Stimulated activated CD4-positive, alpha-beta T cell treated with anti-CD3 and anti-CD28 coated beads, TNF-alpha, amount 100 ng/mL, for 4 hours (primary cell): ENCODE measurements at places on chromosomes 3 and 15.

DNA sequence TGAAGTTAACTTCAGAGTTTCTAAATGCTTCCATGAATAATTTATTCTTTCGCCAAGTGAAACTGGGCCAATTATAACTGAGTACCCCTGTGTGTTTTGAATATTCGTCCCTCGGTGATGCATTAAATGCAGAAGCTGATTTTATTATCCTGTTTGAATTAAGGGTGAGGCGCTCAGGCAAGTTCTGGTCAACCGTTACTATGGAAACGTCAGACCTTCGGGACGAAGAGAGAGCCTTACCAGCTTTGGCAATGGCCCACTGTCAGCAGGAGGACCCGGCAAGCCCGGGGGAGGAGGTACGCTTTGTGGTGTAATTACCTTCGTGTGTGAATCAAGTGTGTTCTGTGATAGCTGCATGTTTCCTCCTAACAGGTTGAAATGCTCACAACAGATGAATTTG, 239.8 kb downstream of the ITPR1 start:
- DNase-seq: no peak

DNA sequence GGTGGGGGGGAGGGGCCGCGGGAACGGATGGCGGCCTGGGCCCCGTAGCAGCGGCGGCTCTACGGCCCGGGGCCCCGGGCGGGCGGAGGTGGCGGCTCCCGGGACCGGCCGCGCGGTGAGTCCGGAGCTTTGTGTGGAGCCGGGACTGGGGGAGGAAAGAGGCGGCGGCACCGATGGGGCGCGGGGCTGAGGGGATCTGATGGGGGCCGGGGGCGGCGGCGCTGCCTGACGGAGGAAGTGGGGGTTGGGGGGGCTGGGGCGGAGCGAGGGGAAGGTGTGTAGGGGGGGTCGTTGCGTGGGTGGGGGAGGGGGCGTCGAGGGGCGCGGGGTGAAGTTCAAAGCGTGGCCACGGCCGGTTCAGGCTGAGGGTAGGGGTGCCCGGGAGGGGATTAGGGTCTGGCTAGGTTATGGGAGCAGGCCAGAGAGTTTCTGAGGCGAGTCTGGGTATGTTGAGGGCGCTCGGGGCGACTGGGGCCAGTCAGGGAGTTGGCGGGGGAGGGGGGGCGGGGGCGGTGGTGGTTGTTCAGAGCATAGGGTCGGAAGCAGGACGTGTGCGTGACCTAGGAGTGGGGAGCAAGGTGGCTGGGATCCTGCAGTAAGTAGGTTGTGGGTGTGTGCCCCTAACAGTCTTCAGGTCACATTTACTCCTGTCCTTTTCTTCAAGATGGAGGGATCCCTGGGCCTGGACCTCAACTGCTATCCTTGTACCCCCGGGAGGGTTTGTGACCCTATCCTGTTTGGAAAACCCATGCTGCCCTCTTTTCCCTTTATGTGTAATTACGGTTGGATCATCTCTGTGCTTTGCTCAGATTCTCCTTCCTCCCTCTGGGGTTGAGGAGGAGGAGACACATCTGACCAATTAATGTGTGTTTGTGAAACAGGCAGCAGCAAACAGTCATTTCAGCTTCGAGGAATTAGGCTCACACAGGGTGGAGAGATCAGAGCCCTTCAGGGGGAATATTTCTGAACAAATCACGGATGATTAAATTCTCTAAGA, 644 bp downstream of the ZNF609 start:
- no peak for DNase-seq

- DNase-seq: no peak
These were observed 213.8 kb downstream of the ARRDC4 start for GRCh38 chr15:98174286-98174685.

GRCh38 chr3:129001806-129002572, 885 bp downstream of the EFCC1 start:
- no peak for DNase-seq

- no peak for DNase-seq
These were observed 4.3 kb downstream of the BTBD1 start for GRCh38 chr15:83062768-83063180.

DNA sequence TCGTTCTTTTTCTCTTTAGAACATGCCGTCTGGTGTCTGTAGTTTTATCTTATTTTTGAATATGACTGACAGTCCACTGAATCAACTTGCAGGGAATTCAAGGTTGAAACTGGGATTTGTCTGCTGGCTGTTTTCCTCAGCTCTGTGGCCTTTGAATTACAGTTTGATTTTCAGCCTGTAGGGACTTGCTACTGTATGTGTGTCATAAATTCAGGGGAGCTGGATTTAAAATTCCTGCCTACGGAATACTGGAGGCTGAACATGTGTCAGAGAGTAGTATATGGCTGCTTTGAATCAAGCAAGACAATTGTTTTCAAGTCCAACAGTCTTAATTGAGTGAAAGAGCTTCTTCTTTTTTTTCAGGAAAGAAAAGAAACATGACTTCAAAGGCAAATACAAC, 33.9 kb downstream of the RARB start:
- DNase-seq: no peak

DNA sequence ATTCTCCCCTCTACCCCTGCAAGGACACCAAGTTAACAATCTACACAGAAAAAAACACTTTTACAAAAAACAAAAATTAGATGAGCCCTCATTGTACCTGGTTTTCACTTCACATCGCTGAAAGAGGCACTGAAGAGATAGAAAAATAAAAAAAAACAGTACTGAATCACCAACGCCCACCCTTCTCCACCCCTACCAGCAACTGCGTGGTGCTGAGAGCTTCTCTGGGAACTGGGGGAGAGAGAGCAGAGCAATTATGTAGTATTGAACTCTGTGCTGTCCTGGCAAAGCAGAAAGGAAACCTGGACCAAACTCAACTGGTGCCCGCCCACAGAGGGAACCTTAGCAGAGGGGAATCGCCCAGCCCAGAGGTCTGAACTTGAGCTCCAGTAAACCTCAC, 44.6 kb downstream of the WDR49 start:
- DNase-seq: no peak
